ENCODE measurements at places on chromosomes 7 and 10.
A peak's percentile ranks its signal among the peaks of the same experiment; 100 is the strongest.

DNA sequence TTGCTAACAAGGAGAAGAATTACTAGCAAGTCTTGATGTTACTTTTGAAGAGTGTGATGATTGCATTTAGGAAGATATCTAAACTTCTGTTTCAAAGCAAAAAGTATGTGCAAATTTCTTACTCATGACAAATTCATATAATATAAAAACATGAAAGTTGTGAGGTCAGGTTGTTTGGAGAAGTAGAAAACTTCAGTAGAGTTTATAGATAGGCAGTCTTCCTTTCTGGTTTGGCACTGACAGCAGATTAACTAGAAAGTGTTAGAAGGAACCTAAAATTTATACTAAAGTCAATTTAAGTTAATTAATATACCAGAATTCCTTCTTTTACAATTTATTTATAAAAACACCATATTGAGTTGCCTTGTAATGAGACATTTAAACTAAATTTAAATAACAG, 16.9 kb downstream of the PTEN start:
- no peak for DNase-seq

- no peak for DNase-seq
Observed at GRCh38 chr7:17492437-17492836, 194.0 kb downstream of the AHR start.

GRCh38 chr7:99755085-99755484, 20.1 kb upstream of the CYP3A7 start:
- DNase-seq: no peak

GRCh38 chr7:110994028-110994967, 96.6 kb upstream of the LRRN3 start:
- no peak for DNase-seq

- DNase-seq: no peak
Observed at GRCh38 chr7:38465956-38466355, 165.2 kb downstream of the AMPH start.

GRCh38 chr7:51459809-51460208, 143.2 kb upstream of the COBL start:
- no peak for DNase-seq

GRCh38 chr7:134891262-134891695, 95.0 kb upstream of the AGBL3 start:
- no peak for DNase-seq

DNA sequence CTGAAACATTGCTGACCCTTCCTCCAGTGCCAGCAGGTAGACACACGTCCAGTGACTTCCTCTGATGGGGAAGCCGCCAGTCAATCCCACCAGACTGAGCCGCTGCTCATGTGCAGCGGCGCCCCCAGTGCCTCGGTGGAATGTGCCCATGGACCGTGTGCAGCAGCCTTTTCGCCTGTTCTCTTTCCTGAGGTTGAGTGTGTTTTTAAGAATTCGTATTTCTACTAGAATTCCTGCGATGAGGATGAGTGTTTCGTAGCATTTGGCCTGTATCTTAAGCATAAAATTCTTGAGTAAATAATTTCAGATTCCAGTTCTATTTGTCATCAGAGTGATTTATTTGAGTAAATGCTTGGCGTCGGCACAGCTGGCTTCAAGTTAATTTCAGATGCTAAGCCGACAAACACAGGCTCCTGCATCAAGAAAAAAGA, 35.4 kb downstream of the BNIP3 start:
- no peak for DNase-seq

GRCh38 chr7:28003408-28003807, 177.2 kb downstream of the JAZF1 start:
- DNase-seq: no peak

GRCh38 chr7:74225400-74225799, 15.6 kb downstream of the LAT2 start:
- DNase-seq: no peak

- DNase-seq: peak; percentile 5
Observed at GRCh38 chr7:97731736-97732564, at the start of gene TAC1. Gene TAC1 (plus strand): TSS chr7:97732086. CDS start chr7:97732613, 527 bp downstream.

GRCh38 chr10:124640538-124641231, 103.5 kb downstream of the FAM53B start:
- DNase-seq: no peak

DNA sequence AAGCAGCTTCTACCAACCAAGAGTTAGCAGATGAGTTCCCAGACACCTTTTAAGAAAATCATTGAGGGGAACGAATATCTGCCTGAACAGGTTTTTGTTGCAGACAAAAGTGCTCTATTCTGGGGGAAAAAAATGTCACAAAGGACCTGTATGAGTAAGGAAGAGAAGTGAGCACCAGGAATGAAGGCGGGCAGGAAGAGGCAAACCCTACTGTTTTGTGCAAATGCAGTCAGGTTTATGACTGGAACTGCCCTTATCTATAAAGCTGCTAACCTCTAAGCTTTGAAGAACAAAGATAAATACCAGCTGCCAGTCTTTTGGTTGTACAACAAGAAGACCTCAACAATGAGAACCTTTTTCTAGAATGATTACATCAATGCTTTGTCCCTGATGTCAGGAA, 292.4 kb upstream of the SP4 start:
- no peak for DNase-seq

GRCh38 chr7:30671793-30672465, 10.3 kb downstream of the CRHR2 start:
- DNase-seq: peak; percentile 51

GRCh38 chr7:123485187-123485586, 49.2 kb downstream of the IQUB start:
- DNase-seq: no peak

DNA sequence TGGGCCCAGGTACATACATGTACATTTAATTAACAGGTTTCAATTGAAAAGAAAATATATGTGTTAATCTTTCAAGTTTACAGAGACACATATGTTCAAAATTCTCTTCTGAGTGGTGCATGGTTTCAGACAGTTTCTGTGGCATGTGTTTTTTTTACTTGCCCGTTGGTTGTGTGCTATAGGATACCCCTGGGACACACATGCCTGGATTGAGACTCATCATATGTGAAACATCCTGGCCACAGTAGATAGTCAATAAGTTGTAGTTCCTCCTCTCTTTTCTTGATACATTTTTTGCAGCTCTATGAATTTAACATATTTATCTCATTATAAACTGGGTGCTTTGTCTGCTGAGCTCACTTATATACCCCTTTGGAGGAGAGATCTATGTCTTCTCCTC, 207.8 kb upstream of the CTBP2 start:
- no peak for DNase-seq

- DNase-seq: no peak
Observed at GRCh38 chr7:1493571-1493970, 10.6 kb downstream of the INTS1 start.

GRCh38 chr10:88557658-88558057, 25.5 kb downstream of the RNLS start:
- DNase-seq: no peak

GRCh38 chr10:3802526-3803265, 17.7 kb upstream of the KLF6 start:
- DNase-seq: no peak

GRCh38 chr7:100818366-100818765, 9.0 kb downstream of the EPHB4 start:
- DNase-seq: no peak

GRCh38 chr7:110541962-110542361, 549.0 kb upstream of the LRRN3 start:
- no peak for DNase-seq

DNA sequence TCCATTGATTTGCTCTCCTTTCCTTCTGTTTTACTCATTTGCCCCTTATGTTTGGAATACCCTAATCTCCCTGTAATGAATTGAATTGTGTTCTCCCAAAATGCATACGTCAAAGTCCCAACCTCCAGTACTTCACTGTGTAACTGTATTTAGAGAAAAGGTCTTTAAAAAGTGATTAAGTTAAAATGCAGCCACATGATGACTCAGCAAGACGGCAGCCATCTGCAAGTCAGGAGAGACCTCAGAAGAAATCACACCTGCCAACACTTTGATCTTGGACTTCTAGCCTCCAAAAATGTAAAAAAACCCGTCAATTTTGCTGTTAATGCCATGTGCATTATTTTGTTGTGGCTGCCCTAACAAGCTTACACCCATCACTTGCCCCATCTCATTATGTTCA, 85.3 kb upstream of the PCLO start:
- DNase-seq: no peak

DNA sequence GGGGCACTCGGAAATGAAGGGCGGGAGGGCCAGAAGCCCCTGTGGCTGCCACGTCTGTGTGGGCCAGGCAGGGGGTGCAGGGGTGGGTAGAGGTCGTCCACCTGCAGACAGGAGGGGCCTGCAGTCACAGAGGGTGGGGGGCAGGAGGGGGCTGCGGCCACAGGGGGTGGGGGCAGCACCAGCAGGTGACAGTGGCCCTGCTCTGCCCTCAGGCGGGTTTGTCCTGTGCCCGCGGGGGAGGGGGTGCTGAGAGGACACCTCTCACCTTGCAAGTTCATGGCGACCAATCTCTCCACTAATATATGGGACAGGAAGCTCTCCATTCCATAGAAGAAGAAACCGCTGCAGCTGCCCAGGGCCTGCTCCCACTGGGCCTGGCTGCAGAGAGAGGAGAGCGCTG, 26.6 kb upstream of the NKX6-2 start:
- DNase-seq: no peak

- DNase-seq: no peak
Observed at GRCh38 chr7:96388620-96389383, 66.9 kb upstream of the SLC25A13 start.

- no peak for DNase-seq
Observed at GRCh38 chr7:134777470-134777869, 2.0 kb upstream of the CALD1 start.

DNA sequence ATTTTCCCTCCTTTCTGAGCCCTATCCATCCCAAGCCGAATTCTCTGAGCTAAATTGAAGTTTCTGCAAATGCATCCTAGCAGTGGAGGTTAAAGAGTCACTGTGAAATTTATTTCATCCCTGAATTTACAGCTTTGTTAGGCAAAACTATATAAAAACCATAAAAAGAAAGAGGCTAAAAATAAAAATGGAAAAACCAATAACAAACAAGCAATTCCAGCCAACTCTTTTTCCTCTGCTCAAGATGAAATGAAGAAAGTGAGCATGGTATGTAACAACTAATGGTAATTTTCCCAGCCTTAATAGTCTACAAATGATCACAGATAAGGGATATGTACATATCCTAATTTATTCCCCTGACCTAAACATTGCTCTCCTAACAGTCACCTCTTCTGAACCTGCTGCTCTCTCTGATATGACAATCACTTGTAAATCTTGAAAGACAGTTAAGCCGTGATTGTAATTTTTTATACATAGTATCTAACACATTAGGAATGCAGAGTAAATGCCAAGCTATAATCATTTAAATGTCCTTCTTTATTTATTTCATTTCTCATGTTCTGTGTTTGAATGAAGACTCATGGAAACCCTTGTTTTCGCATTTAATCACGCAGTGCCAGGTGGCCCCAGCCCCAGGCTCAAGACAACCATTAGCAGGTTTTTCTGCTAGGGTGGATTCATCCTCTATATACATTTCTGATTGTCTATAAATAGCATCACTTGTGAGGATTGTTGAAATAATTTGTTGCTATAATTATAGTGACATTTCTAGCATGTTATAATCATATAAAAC, 48.6 kb upstream of the NRP1 start:
- no peak for DNase-seq

DNA sequence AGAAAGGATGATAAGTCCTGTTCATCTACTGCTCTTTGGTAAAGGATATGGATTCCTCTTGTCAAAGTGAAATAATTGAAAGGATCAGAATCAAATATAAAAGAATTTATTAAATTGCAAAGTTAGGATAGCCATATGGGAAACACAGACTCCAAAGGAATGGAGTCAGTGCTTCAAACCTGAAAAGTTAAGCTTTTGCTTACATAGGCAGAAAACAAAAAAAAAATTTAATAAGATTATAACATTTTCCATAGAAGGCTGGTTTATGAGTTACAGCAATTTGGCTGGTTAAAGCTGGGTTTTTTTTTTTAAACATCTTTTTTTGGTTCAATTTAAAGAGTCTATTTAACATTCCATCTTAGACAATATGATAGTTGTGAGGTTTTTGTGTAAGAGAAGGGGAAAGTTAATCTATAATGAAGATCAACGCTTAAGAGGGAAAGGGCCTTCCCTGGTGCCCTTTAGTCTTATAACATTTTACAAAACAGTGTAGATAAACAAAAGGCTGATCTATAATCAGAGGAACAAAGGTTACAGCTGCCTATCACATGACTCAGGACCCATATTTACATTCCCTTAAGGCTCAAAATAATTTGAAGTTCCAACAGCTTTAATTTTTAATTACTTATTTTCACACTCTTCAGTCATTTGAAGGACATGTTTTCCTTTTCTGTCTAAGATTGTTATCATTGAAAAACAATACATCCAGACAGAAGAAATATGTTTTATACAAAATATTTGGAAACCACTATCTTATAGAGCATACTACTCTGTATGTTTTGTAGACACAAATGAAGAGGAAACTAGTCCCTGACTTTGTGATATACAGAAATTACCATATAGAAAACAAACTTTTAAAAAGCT, 234.3 kb upstream of the MBL2 start:
- no peak for DNase-seq

- DNase-seq: no peak
Observed at GRCh38 chr7:140497241-140497769, 18.0 kb upstream of the MKRN1 start.

DNA sequence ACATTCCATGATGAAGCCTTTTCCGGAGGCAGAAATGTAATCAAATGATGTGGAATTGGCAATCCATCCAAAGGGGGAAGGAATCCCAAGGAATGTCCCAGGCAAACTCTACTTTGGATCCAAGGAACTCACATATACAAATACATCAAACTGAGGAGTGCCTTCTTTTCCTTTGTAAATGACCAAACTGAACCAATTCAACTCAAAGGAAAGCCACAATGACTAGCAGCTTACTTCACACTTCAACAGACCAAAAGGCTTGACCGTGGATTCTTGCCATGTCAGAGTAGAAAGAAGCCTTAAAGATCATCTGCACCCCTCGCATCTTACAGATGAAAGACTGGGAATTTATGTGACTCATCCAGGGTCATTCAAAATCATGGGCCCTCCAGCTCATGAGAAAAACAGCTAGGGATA, 79.7 kb upstream of the MACROH2A2 start:
- DNase-seq: no peak
